Coronary artery (tissue), 2 donors: ENCODE measurements at places on chromosomes 3 and 15.

DNA sequence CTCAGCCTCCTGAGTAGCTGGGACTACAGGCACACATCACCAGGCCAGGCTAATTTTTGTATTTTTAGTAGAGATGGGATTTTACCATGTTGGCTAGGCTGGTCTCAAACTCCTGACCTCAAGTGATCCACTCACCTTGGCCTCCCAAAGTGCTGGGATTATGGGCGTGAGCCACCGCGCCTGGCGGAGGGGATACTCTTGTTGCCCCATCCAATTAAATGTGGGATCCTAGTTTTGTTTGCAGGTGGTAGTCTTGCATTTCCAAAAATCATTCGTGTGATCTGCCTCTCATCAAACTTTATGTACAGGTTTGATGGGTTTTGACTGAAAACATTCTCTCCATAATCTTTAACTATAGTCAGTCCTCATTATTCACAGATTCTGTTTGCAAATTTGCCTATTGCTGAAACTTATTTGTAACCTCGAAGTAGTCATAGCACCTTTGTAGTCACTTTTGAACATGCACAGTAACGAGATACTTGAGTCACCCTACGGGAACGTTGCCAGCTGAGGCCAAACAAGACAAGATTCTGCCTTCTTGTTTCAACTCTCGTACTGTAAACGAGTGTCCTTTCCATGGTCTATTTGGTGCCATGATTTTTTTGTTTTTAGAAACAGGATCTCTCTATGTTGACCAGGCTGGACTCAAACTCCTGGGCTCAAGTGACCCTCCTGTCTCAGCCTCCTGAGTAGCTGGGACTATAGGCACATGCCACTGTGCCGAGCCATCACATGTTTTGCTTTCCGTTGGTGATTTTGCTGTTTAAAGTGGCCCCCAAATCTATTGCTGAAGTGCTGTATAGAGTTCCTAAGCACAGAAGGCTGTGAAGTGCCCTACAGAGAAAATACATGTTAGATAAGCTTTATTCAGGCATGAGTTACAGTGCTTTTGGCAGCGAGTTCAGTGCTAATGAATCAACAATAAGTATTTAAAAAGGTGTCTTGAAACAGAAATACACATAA is 8.1 kb upstream of the MAPK6 start:
- DNase-seq, result no peak

DNA sequence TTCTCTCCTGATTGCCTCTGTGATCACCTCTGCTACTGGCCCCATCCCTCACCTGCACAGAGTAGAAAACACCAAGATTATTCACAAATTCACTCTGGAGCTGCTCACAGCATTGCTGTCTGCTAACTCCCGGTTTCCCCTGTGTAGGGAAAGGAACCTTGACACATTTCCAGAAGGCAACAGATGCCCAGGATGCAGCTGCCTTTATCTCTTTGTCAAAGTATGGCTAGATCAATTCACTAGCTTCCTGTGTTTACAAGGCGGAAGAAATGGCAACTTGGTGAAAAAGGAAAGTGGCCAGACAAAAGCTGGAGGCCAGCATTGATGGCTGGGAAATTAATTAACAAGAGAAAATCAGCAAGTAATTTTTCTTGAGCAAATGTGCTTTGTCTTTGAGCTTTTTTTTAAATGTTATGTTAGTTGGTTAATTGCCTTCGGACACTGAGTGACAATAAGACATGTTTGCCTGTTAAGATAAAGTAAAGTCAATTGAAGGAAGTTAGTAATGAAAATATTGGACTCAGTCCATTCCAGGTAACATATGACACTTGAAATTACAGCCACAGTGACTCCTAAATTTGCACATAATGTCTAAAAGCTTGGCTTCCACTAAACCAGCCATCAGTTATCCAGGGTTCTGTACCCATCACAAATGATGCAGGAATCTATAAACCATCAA is 394.6 kb upstream of the IL12A start:
- DNase-seq, result no peak

- no peak for DNase-seq
Observed at GRCh38 chr15:50227076-50227475, 38.5 kb downstream of the HDC start.

DNA sequence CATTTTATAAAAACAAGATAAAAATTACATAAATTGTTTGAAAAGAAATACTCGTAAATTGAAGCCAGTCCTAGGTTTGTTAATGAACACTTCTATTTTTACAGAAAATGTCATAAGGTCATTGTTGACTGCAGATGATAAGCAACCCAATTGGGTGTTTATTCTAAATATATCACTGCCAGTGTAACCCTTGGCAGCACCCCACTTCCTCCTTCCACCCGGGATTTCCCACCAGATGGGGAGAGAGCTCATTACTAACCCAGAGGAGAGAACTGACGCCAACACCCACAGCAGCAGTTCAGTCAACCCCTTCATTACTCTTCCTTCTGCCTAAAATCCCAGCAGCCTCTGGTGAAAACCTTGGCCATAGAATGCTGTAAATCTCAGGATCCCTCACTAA is 307.6 kb downstream of the GAP43 start:
- no peak for DNase-seq

DNA sequence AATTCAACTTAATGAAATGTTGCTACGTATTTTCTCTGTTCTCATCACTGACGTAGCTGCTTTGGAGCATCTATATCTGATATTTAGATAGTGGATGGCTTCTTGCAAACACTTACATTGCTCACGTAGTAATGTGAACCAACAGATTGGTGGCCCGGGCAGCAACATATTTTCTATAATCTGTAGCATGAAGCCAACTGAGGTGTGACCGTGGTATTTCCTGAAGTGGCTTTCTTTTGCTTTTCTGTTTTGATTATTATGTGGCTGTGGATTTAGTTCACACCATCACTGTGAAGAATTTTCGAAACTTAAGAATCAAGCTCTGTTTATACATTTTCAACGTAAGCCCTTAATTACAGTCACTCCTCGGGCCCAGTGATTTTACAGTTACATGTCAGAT is 288.5 kb downstream of the LPP start:
- DNase-seq, result no peak

GRCh38 chr3:153130312-153130977 is 31.6 kb upstream of the RAP2B start:
- no peak for DNase-seq

DNA sequence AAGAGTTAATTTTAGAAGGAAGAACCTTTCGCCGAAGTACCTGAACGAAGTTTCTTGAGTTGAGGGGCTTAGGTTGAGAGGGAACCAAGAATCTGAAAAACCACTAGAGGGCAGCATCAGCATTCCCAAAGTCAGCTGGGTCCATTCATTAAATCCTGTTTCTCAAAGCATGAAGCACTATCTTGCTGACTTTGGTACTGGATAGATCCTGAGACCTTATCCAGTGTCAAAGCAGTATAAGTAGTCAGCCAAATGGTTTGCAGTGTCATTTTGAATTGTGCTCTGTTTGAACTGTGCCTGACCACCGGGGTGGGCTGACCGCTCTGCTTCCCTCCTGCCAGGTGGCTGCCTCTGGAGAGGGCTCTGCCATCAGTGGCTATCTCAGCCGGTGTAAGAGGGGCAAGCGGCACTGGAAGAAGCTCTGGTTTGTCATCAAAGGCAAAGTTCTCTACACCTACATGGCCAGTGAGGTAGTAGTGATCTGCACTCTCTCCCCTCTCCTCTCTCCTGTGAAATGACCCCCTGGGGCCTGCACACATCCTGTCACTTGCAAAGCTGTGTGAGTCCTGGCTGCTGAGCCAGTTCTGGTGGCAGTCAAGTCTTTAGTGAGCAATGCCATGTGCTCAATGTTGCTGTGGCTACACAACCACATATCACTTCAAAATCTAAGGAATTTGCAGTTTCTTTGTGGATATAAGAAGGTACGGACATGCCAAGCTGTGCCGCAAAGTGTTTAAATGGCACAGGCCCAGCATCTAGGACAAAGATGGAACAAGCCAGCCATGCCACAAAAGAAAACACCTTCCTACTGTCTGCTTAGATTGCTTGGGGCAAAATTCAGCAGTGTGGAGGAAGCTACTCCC is 21.4 kb upstream of the NR2C2 start:
- DNase-seq, result no peak

- no peak for DNase-seq
Observed at GRCh38 chr3:124092811-124093210, 100.9 kb upstream of the ROPN1 start.

DNA sequence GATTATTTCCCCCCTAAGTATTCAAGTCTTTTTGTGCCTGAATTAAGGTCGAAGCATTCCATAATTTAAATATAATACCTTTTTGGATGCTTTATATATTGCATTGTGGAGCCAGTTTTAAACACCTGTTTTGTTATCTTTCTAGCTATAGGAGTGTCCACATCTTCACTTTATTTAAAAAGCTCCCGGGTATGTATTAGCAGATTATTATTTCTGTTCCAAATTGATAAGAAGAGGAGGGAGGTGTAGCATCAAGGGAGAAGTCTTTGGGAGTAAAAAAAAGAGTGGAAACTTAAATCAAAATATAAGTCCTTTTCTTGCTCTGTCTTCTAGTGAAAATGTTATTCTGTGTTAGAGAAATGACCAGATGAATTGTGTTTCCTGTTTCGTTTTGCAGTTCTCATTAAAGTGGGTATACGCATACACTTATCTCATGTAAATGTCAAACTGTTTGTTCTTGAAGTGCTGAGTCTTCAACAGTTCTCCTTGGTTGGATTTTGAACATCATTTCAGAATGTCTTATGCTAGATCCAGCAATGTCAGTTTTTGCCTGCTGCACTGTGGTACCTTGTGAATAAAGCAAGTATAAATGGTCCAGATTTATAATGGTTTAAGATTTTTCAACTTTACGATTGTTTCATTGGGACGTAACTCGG is 105.8 kb downstream of the FNDC3B start:
- no peak for DNase-seq

- no peak for DNase-seq
Observed at GRCh38 chr15:73747847-73748590, 5.1 kb downstream of the INSYN1 start.

GRCh38 chr3:61580982-61581643 is 19.7 kb downstream of the PTPRG start:
- no peak for DNase-seq

DNA sequence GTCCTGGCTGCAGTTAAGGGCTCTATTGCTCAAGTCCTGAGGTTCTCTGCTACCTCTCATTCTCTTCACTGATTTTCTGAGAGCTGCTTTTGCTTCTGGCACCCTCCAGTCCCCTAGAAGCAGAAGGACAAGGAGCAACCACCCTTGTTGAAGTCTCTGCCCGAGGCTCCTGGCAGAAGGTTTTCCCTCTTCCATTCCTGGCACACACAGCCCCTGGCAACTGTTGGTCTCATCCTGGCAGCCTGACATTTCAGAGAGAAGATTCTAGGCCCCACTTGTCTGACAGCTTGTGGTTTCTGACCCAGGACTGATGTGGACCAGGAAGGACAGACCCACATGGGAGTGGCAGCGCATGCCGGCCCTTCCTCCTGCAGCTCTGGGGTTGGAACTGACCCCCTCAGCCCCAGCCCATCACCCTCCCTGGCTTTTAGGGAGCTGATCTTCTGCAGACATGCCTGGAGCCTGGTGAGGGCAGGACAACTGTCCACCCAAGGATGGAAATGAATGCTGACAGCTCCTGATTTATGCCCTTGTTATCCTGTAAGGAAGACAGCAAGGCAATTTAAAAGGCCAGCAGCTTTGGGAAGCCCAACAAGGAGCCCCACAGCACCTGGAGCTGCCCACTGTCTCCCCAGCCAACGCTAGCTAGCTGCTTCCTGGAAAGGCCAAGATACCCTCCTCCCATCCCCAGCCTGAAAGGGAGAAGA is 13.0 kb upstream of the NTRK3 start:
- DNase-seq, result no peak

- peak; percentile 71 for DNase-seq
Observed at GRCh38 chr15:31235311-31236183, 91.1 kb upstream of the KLF13 start.

DNA sequence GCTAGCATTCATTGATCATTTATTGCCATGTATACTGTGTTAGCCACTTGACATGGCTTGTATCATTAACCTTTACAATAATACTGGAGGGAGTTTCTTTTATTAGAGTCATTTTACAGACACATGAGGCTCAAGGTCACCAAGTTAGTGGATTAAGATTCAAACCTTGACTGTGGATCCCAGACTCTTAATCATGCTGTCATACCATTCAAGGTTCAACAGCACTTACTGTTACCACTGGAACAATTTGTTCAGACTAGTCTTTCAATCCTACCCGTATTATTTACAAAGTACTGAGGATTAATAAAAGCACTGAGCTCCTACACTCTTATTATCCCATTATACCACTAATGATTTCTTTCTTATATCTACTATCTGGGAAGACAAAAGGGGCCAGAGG is 1.2 kb downstream of the COX17 start:
- no peak for DNase-seq

GRCh38 chr3:100354850-100355249 is 20.3 kb downstream of the NIT2 start:
- no peak for DNase-seq

DNA sequence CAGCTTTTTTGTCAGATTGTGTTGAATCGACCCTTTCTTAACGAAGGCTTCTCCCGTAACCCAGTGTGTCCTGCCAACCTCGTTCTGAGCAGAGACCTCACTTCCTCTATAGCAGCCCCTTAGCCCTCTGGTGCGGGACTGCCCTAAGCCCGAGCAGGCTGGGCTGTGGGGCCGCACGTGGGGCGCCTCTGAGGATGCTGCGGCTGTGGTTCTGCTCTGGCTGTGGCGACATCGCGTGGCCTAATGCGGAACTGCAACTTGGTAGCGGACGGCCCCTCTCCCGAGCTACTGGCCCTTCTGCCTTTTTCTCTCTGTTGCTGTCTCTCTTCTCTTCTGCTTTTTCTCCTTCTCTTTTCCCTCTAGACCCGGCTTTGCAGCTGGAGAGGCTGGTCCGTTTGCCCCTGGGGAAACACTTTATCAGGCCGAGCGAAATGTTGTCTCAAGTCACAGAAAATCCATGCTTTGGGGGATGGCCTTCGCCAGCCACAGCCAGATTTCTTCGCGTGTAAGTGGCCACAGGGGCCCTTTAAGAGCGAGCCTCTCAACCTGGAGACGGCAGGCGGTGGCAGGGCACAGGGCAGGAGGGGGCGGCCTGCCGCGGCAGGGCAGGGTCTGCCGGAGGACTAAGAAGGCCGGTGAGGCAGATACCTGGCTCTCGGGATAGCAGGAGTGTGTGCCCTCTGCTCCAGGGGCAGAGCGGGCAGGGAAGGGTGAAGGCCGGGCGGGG is 19.4 kb upstream of the KIF23 start:
- peak; percentile 43 for DNase-seq

GRCh38 chr3:190581041-190581541 is 67.2 kb downstream of the IL1RAP start:
- DNase-seq, result no peak

- DNase-seq, result no peak
Observed at GRCh38 chr3:58167431-58168351, 43.1 kb downstream of the DNASE1L3 start.

DNA sequence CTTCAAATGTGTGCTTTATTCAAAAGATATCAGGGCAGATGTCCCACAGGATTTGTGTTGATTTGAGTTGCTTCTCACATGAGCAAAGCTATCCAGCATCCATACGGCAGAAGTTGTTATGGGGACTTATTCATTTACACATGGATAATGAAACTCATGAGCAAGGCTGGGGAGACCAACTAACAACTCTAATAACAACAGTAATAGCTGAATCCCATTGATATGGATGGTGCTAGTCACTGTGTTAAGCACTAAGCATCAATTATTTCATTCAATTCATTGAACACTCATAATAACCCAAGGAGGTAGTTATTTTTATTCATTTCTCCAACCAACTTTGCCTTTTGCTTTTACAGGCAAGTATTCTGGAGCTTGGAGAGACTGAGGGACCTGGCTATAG is 1094.2 kb upstream of the CFAP20DC start:
- no peak for DNase-seq
